ENCODE measurements at places on chromosomes 1 and 21.

DNA sequence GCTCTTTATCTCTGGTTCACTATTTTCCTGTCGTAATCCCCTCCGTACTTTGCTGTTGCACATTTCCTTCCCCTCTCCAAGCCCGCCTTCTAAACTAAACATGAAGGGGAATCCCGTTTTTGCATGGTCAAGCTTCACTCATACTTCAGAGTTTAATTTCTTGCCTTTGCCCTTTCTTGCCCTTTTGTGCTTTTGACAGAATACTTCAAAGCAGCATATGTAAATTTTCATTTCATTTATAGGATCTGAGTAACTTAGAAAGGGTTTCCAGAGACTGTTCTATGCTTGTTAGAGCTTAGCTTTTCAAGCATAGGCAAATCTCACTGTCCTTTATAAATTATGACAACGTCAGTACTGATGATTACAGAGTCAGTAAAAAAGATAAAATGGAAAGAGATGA is 27.7 kb downstream of the SPATA45 start:
- no peak for DNase-seq

DNA sequence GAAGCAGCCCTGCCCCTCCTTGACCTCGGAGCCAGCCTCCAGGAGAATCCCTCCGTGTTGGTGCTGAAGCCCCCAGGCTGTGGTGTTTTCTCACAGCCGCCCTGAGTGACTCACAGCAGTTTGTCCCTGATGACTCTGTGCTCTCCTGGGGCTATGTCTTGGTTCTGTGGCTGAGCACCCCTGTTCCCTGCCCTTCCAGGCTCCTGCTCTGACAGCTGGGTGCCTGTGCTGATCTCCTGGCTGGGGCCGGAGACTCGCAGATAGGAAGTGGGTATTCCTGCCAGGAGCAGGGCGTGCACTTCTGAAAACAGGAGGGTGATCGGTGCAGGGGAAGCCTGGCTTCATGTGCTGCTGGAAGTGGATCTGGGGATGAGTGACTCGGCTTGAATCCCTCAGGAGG is 34.5 kb downstream of the POFUT2 start:
- no peak for DNase-seq

GRCh38 chr21:24097181-24097580 is 1510.1 kb downstream of the MRPL39 start:
- DNase-seq, result no peak

- DNase-seq, result no peak
Observed at GRCh38 chr1:23210351-23210785, 6.9 kb downstream of the HTR1D start.

DNA sequence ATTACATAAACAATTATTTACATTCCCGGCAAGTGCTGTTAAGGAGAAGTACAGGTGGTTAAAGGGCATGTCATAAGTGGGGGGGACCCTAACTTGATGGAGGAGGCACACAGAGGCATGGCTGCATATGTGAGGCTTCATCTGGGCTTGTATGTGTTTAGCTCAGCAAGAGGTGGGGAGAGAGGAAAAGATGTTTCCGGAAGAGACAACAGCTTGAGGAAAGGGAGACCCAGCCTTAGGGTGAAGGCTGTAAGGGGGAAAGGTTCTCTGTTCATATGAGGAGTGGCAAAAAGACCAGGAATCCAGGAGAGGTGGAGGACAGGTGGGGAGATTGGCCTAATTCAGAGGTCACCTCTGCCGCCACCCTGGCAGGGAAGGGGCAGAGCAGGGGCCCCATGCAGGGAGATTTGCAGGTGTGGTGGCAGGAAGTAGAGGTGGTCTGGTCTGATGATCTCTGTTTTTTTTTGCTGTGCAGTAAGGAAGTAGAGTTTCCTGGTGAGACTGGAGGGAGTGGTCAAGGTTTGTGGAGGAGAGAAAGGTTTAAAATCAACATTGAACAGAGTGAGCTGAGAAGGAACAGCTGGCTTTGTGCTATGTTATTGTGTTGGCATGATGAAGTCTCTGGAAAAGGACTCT is 9.0 kb downstream of the TRAF5 start:
- peak; percentile 25 for DNase-seq

- DNase-seq, result no peak
Observed at GRCh38 chr1:160353223-160353622, 10.0 kb downstream of the NCSTN start.

GRCh38 chr1:245575710-245576109 is 420.9 kb downstream of the KIF26B start:
- DNase-seq, result no peak

- DNase-seq, result no peak
Observed at GRCh38 chr1:182549346-182549745, 39.7 kb downstream of the RNASEL start.

DNA sequence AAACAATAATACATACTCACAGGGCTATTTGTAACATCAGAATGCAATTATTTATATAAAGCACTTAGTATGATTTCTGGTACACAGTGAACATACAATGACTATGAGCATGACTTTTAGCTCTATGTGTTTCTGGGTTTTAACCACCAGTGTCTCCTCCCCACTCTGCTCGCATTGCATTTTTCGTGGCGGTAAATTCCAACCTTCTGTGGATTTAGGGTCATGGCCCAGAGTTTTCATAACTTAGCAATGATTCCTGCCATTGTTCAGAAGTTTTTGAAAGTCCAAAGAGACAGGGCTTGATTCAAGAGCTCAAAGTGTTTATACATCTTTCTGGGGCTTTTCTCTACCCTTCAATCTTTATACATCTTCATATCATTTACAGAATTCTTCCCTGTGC is 191.3 kb downstream of the BACH1 start:
- DNase-seq, result no peak

DNA sequence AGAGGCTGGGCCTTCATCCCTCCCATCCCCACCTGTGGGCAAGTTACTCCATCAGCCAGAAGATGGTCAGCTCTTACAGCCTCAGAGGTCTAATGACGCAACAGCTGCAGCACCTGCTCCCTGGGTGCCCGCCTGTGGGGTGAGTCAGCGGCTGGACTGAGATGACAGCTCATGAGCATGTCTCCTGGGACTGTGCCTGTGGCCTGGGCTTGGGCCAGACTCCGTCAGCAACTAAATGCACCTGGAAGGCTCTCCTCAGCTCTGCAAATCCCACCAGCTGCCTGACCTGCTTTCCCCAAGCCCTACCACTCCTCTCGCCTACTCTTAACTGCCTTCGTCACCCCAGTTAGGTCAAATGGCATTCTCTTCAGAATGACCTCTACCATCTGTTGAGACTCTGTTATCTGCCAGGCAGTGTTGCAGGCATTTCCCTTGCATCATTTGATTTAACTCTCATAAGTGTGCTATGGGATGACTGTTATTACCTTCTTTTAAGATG is 47.7 kb downstream of the ETS2 start:
- DNase-seq, result no peak

DNA sequence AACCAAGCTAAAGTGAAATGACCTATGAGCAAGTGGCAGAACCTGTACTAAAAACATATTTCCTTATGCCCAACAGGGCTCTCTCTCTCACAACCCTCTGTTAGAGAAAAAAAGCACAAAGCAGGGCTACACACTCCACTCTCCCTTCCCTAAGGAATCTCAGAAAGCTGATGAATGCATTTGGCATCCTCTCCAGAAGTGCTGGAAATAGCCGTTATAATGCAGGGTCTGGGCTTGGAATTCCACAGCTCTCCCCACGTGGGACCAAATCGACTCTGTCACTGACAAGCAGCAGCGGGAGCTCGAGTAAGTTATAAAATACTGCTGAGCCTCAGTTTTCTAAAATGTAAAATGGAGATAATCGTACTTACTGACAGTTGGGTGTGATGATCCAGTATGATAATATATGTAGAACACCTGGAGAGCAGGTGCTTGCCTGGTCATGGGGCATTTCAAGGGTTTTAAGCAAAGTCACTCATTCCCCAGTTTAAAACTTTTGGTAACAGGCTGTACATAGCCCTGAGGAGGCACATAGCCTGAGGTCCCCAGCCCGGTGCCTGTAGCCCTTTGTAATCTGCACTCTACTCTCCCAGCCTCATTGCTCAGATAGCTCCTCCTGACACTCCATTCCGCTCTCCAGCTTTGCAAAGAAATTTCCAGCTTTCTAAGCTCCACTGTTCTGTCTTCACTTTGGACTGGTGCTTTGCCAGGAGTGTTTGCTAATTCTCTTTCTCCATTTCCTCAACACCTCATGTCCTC is 175.6 kb upstream of the DAB1 start:
- DNase-seq, result no peak

DNA sequence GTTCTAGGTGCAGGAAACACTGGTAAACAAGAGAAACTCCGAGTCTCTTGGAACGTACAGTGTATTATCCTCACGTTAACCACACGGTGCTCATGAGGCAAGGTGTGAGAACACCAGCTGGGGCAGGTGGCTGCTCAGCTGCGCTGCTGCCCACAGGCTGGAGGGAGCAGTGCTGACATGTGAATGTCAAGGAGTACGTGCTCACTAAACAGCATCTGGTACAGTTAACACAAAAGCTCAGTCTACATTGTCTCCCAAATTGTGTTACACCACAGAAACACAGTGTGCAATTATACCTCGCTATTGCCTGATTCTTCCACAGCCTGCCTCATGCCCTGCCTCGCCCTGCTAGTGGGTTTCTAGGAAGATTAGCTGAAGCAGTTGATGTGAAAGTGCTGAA is 138.4 kb downstream of the GLIS1 start:
- peak; percentile 38 for DNase-seq

DNA sequence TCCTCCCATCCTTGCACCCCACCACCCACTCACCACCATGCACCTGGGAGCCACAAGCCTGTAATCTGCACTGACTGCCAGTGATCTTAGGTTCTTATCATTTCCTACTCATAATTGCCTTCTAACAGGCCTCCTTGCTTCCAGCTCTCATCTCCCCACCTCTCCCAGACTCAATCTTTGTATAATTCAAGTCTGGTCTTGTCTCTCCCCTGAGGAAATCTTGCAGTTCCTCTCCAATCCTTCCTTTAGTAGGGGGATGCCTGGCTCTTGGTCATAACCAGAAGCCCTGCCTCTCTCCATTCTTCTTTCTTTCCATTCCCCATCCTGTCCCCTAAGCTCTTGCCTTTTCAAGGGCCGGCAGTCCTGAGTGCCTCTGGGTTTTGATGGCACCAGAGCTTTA is 27.8 kb downstream of the PIGM start:
- no peak for DNase-seq

All from CD4-positive, alpha-beta T cell treated with Interleukin-2 at 100 ng/mL for 4 hours (primary cell).